Femur (tissue), 1 donor: ENCODE measurements at places on chromosomes 2 and 18.

GRCh38 chr2:38581193-38582147 lies 21.3 kb downstream of the HNRNPLL start:
- peak; percentile 47 for DNase-seq

GRCh38 chr2:42214669-42215068 lies 45.5 kb downstream of the EML4 start:
- no peak for DNase-seq

GRCh38 chr2:231189171-231189530 lies 9.3 kb upstream of the ARMC9 start:
- DNase-seq, result no peak

GRCh38 chr18:7133181-7133580 lies 15.6 kb upstream of the LAMA1 start:
- DNase-seq, result no peak

DNA sequence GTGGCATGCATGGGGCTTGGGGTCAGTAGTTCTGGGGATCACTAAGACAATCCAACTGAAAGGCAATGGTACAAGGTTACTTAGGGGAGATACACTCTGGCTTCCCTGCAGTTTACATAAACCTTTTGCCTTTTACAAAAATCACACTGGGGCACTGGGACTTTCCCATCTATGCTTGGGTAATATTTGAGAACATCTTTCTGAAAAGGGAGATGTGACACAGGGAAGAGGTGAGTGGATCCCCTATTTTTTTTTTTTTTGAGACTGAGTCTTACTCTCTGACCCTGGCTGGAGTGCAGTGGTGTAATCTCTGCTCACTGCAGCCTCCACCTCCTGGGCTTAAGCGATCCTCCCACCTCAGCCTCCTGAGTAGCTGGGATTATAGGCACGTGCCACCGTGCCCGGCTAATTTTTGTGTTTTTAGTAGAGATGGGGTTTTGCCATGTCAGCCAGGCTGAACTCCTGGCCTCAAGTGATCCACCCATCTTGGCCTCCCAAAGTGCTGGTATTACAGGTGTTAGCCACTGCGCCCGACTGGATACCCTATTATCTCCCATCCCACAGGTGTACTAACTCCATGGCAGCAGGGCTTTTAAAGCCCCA lies 82.8 kb upstream of the DNMT3A start:
- no peak for DNase-seq

- peak; percentile 10 for DNase-seq
These were observed 234.5 kb downstream of the HDAC4 start for GRCh38 chr2:239166201-239166834.

DNA sequence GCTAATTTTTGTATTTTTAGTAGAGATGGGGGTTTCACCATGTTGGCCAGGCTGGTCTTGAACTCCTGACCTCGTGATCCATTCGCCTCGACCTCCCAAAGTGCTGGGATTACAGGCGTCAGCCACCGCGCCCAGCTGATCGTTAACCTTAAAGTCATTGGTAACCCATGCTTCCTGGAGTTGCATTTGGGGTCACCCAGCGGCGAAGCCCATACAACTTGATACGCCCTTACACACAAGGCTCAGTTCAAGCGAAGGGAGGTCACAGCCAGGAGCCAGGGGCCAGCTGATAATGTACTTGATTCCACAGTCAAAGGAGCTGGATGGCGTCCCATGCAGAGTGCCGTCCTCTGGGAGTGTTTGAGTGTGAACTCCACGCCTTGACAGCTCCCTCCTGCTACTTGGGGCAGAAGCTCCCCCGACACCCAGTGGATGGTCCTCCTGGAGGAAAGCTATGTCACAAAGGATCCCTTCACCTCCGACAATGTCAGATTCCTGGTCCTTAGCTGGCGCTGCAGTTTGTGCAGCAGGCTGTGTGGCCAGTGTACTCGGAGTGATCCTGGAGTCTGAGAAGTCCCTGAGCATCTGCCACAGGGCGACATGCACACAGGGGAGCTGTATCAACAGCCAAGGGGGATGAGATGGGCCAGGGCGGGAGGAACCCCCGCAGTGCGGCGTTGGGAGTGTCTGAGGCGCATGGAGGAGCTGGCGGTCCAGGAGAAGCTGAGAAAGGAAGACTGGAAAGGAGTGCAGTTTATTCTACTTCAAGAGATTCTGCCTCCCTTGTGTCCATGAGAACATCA lies 7.9 kb downstream of the CLHC1 start:
- no peak for DNase-seq

GRCh38 chr2:197256021-197256420 lies 54.6 kb downstream of the ANKRD44 start:
- DNase-seq, result no peak

DNA sequence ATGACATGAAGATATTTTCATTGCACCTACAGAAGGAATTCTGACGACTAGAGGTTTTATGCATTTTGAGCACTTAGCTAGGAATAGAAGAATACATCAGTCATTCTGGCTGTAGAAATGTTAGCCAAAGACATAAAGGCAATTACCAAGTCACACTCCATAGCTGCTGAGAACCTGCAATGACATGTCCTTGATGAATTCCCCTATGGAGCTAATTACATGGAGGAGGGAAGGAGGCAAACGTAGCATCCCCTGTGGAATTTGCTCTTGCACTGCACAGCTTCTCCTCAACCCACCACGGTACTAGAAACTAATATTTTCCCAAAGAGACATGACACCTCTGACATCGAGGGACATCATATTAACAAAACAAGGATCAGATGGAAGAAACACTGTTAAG lies 174.0 kb upstream of the SESTD1 start:
- DNase-seq, result no peak

DNA sequence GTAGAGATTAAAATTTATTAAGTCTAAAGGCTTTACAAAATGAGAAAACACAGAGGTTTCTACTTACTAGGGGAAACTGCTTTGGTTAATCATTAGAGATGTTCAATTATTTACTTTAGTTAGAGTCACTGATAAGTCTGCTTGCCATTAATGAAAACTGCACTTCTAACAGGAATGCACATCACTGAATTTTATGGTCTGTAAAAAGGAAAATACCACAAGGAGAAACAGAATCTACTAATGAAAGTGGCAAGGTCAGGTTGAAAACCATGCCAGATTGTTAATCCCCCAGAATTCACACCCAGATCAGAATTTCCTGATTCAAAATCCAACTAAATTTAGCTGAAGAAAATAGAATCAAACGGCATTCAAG lies 90.5 kb upstream of the GRB14 start:
- no peak for DNase-seq

DNA sequence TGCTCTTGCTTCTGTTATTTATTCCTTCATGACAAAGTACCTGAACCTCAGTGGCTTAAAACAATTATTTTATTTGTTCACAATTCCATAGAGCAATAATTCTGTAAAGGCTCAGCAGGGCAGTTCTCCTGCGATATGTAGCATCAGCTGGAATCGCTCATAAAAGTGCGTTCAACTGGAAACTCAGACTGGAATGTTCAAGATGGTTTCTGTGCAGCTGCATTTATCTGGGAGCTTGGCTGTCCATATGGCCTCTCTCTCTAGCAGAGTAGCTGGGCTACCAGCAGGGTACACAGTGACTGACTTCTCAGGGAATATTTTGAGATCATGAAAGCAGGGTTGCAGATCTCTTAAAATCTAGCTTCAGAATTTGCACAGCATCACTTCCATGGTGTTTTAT lies 13.5 kb downstream of the CCDC121 start:
- DNase-seq, result no peak

- no peak for DNase-seq
These were observed 42.1 kb downstream of the INSIG2 start for GRCh38 chr2:118130385-118130784.

- DNase-seq, result no peak
These were observed 528.5 kb downstream of the DSC3 start for GRCh38 chr18:30514059-30514458.

DNA sequence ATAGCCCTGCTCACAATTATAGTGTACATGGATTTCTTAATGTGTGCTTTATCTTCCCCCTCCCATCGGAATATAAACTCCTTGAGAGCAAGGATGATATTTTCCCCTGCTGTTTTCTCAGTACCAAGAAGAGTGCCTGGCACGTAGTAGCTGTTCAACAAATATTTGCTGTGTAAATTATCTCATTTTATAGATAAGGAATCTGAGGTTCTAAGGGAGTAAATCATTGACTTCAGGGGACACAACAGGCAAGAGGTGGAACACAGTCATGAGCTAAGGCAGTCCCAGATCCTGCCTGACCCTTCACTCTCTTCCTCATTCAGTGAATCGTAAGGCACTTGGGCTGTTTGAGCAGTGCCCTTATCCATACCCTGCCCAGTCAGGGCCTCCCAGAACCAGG lies 187.3 kb upstream of the TNP1 start:
- no peak for DNase-seq

DNA sequence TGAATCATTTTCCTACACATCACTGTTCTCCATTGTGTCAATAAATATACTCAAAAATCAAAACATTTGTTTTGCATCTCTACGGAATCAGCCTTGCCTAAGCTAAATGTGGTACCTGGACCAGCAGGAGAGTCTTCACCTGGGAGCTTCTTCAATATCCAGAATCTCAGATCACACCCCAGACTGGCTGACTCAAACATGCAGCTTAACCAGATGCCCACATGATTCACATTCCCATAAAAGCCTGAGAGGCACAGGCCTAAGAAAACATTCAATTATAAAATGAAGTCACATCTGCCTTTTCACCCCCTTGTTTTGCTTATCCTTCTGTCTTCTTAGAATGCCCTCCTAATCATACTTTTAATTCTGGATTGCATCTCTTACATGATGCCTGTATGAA lies 1045.5 kb upstream of the NXPH2 start:
- no peak for DNase-seq

- DNase-seq, result no peak
These were observed 39.7 kb downstream of the ANXA4 start for GRCh38 chr2:69781321-69782248.

DNA sequence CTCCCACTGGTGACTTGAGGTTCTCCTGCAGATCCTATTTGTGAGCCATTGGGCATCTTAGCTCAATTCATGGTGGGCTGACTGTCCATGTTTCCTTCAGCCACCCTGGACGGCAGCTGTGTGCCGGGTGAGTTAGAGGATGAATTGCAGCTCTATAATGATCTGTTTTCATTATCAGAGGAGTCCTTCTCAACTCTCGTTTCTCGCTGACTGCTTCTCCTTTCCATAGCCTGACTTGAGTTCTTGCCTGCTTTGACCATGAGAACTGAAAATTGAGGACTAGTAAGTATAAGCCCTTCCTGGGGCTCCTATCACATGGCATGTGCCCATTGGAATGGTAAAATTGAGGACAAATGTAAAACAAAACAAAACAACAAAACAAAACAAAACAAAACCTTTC lies 121.8 kb downstream of the CDC42EP3 start:
- DNase-seq, result no peak

DNA sequence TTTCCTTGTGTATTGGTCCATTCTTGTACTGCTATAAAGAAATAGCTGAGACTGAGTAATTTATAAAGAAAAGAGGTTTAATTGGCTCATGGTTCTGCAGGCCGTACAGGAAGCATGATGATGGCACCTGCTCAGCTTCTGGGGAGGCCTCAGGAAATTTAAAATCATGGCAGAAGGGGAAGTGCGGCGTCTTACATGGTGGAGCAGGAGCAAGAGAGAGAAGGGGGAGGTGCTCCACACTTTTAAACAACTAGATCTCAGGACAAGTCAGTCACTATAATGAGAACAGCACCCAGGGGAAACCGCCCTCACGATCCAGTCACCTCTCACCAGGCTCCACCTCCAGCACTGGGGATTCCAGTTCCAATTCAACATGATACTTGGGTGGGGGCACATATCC lies 54.3 kb downstream of the MSH2 start:
- no peak for DNase-seq

GRCh38 chr2:180763263-180763989 lies 217.0 kb upstream of the UBE2E3 start:
- no peak for DNase-seq

GRCh38 chr2:179536185-179536584 lies 271.6 kb upstream of the SESTD1 start:
- no peak for DNase-seq

GRCh38 chr2:223196331-223196730 lies 144.3 kb downstream of the KCNE4 start:
- DNase-seq, result no peak

GRCh38 chr2:237818066-237818473 lies 19.5 kb downstream of the RBM44 start:
- no peak for DNase-seq

DNA sequence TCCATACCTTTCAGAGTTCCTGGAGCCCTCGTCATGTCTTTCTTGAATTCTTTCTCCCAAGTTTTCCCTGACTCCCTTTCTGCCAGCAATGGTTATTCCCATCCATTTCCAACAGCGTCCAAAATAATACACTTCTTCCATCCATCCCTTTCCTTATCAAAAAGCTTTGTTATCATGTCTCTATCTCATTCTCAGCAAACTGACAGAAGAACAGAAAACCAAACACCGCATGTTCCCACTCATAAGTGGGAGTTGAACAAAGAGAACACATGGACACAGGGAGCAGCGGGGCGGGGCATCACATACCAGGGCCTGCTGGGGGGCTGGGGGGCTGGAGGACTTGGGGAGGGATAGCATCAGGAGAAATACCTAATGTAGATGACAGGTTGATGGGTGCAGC lies 86.7 kb downstream of the DDX1 start:
- DNase-seq, result no peak

DNA sequence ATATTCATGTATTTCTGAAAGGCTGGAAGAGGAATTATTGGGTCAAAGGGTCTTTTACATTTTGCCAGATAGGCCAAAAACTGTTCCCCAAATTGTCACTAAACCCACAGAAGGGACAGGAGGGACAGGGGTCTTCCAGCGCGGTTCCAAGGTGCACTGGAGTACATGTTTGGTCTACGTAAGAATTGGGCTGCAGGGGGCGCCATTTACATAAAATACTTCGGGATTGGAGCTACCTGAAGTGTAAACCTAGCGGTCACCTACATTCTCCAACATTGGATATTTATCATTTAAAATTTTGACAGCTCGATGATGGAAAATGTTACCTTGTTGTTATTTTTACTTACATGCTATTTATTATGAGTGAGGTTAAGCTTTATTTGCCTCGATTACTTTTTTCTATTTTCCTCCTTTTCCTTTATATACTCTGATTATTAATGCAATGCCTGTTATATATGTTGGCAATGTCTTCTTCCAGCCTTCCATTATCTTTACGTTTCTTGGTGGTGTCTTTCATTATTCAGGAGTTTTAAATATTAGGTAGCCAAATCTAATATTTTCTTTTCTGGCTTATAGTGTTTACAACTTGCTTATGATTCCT lies 43.0 kb upstream of the RAB6C start:
- DNase-seq, result no peak

DNA sequence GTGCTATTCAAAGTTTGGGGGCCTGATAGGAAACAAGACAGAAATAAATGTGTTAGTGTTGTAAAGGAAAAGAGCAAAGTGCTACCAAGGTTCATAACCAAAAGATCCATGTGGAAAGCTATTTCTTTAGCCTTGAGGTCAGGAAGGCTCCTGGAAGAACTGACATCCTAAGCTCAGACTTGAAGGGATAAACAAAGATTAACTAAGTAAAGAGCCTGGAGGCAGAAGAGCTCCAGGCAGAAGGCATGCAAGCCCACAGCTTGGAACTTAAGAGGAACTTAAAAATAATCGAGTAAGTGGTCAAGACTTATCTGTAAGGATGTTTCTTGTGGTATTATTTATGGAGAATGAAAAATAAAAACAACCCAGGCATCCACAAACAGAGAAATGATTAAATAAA lies 245.0 kb upstream of the MGAT5 start:
- DNase-seq, result no peak

- DNase-seq, result no peak
These were observed 118.8 kb downstream of the UBR3 start for GRCh38 chr2:169946092-169946491.
